ENCODE measurements at places on chromosomes 12 and 14.

DNA sequence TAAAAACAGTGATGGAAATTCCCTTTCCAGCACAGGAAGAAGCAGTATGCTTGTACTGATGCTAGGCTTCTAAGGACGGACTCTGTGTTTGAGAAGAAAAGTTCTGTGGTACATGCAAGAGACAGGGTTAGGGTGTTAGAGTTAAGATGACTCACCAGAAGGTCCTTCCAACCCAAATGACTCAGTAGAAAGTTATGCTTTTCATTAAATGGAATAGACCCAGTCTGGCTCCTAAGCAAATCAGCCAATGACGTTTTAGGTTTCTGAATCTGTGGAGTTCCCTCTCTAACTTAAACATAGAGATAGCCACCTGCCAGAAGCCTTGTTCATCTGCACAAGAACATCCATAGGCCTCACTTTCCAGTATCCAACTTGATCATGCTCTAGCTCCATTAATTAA is 5.7 kb downstream of the PTHLH start:
- peak; percentile 74 for DNase-seq

- no peak for DNase-seq
Measured at GRCh38 chr12:13941258-13942249, 39.8 kb downstream of the GRIN2B start.

GRCh38 chr12:93785249-93786010 is 108.3 kb downstream of the CRADD start:
- DNase-seq = peak; percentile 85

DNA sequence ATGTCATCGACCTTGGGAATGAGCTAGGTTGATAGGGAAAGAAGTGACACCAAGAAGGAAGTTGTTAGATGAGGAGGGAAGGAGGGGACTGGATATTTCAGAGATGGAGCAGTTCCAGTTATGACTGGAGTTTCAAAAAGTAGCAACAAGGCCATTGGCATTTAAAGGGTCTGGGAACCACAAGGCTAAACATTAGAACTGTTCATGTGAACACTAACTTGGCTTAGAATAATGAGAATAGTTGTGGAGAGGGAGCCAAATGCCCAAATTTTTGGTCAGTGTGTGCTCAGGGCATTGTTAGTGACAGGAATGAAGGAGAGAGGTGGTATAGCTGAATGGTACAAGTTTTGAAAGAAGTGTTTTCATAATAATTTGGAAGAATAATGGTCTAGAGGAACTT is 16.8 kb downstream of the IFT43 start:
- DNase-seq = no peak

GRCh38 chr14:31489691-31490090 is 1.9 kb upstream of the GPR33 start:
- no peak for DNase-seq

GRCh38 chr14:57785058-57785457 is 80.8 kb downstream of the SLC35F4 start:
- no peak for DNase-seq

DNA sequence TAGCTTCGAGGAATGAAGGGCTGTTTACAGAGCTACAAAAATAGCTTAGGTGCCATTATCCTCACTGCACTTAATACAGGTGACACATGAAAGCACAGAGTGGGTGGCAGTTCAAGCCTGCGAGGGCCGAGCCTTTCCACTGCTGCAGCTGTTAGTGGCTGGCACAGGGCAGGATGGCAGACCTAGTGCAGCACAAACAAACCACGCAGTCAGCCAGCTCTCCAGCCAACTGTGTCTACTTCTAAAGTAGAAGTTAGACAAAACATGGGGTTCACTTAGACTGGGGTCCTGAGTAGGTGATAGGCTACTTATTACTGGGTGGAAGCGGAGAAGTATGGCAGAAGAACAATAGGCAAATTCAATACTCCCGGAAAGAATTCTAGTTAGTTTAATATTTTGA is 95.4 kb downstream of the DUSP16 start:
- no peak for DNase-seq

GRCh38 chr14:88463318-88463717 is 77.9 kb downstream of the SPATA7 start:
- no peak for DNase-seq

DNA sequence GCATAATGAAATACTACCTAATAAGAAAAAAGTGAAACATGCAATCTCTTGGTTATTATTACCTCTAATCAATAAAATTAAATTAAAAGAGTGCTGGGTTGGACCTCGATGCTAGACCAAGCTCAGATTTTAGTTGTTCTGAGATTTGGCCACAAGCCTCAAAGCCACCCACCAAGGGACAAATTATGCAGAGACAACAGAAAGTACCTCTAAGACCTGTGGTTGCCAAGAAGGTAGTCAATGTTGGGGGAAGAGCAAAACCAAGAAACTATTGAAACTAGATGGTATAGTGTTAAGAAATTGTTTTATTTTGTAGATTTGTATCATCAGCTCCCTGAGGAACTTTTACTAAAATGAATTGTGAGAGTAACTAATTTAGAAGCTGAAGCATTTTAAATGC is 43.8 kb upstream of the ARID2 start:
- DNase-seq = no peak

GRCh38 chr12:57809425-57809824 is 9.1 kb downstream of the AVIL start:
- DNase-seq = no peak

GRCh38 chr14:92785667-92786426 is 8.3 kb upstream of the GOLGA5 start:
- DNase-seq = peak; percentile 38

GRCh38 chr12:92030618-92031017 is 115.0 kb downstream of the BTG1 start:
- DNase-seq = no peak

GRCh38 chr12:13220838-13221237 is 24.3 kb downstream of the EMP1 start:
- no peak for DNase-seq

DNA sequence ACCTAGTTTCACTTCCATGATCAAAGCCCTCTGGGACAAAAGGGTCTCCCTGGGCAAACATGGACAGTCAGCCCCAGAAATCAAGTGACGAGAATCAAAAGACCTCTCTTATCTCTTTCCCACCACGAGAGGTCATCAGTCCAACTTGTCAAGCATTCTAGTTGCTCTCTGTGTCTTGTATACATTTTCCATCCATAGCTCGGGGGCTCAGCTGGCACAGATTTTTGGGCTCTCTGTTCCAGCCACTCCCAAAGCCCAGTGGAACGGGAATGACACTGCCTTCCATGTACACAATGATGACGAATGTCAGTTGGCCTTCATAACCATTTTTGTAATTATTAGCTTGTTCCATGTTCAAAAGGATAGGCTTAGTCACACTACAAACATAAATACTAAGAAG is 29.7 kb downstream of the NOS1 start:
- DNase-seq = no peak

DNA sequence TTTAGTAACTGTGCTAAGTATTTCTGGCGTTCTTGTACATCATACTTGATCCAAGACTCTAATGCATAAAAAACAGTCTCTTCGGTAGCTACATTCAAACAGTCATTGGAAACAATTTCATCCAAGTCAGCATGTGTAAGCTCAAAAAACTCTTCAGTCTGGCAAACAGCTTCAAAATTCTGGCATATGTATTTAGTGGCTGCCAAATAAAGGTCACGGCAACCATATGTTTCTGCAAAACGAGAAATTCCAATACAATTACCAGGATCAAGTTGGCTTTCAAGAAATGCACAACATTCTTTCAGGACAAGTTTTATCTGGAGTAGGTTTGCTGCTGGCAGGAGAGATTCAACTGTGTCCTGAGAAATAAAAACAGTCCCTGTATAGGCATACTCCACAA is 16.5 kb downstream of the KLHL28 start:
- DNase-seq = peak; percentile 88

- DNase-seq = no peak
Measured at GRCh38 chr14:68747393-68747792, 45.5 kb downstream of the ZFP36L1 start.

Data from AG09319 (cell line).